ENCODE measurements at places on chromosomes 4 and X. TPM values are rescaled to one million over a fixed set of nuclear protein-coding genes. Genes with fewer than 3 reads are reported as not detected.

GRCh38 chr4:103478734-103479133 lies 241.1 kb downstream of the TACR3 start:
- no peak for DNase-seq

DNA sequence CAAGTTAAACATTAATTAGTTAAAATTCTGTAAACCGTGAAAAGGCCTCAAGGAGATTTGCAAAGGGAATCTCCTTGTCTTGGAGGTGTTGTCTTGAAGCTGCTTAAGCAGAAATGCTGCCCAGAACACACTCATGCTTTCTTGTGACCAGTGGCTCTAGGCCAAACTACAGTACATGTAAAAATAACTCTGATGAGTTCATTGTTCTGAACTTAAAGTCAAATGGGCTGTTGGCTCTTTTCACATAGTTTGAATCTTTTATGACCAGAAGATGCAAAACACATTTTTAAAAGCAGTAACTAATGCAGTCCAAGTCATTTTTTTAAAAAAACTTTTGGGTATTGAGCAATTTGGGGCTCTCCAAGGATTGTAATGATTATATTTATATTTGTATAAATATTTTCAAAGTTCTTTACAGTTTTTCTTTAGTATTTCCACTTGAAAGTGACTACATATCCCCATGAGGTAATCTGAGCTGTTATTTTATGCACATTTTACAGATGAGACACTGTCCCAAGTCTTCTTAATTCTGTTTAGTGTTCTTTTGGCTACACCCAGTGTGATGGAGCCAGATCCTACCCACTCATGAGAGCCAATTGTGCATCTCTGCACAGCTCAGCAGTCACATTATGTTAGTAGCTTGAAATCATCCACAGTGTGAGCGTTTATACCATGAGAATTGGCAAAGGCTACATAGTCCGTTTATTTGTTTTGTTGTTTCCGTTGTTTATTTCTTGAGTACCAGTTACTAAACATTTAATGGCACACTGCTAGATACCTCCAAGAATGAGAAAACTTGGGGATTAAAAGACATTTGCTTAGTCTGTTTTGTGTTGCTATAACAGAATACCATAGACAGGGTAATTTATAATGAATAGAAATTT lies 112.8 kb upstream of the ATXN3L start:
- no peak for DNase-seq

- DNase-seq, result no peak
These were observed 327.0 kb downstream of the PCDH10 start for GRCh38 chr4:133476063-133476462.

GRCh38 chrX:107715331-107716117 lies 60.1 kb downstream of the TSC22D3 start:
- peak; percentile 25 for DNase-seq

DNA sequence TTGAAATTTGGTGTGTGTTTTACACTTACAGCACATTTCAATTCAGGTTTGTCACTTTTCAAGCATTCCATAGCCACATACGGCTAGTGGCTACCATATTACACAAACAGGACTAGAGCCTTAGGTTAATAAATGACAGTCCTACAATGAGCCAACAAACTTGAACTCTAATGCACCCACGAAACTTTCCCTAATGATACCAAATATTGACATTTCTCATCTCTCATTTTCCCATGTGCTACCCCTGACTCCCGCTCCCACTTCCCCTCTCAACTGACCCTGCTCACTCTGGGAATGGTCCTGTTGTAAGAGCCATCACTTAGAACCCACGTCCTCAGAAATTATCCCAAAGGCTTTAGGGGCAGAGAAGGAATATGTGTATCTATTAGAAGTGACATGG lies 4.9 kb upstream of the TLR10 start:
- DNase-seq, result no peak

DNA sequence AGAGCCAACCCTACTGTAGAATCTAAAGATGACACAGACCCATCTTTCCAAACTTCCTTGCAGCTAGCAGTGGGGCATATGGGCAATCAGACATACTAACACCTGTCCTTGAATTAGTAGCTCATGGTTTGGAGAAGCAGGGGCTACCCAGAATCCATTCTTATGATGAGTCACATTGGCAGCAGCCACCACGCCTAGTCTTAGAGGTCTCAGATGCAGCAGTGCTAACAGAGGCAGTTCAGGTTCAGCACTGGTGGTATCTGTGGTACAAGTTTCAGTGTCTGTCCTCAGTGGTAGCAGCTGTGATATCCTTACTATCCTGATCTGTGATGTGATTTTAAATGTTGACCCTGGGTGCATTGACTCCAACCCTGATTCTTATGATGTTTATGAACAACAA lies 68.1 kb downstream of the FRMPD4 start:
- no peak for DNase-seq

DNA sequence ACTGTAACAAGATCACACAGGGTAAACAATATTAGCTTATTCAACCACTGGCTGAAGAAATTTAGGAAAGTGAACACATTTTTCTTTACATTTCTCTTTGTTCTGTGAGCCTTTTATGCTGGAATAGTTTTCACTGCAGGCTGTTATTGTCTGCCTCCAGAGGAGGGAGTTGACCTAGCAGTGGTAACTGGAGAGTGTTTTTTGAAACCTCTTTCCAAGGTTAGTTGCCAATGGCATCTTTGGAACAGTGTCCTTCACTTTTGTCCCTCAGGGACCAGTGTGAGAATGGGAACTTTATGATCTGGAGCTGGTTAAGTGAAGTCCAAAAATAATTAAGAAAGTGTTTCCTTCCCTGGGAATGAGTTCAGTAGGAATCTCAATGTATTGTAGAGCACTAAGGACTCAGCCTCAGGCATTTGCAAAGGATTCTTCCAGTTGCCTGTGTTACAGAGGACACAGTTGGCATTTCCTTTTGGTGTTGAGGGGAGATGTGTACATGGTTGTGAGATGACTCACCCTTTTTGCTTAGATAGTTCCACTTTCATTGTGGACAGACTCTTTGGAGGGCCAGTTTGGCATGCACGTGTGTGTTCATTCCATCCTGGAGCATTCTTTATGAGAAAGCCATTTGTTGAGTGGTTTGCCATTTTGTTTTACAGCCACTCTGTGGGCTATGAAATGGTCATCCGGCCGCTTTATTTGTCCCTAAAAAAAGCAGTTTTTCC lies 61.3 kb downstream of the AR start:
- DNase-seq, result no peak

DNA sequence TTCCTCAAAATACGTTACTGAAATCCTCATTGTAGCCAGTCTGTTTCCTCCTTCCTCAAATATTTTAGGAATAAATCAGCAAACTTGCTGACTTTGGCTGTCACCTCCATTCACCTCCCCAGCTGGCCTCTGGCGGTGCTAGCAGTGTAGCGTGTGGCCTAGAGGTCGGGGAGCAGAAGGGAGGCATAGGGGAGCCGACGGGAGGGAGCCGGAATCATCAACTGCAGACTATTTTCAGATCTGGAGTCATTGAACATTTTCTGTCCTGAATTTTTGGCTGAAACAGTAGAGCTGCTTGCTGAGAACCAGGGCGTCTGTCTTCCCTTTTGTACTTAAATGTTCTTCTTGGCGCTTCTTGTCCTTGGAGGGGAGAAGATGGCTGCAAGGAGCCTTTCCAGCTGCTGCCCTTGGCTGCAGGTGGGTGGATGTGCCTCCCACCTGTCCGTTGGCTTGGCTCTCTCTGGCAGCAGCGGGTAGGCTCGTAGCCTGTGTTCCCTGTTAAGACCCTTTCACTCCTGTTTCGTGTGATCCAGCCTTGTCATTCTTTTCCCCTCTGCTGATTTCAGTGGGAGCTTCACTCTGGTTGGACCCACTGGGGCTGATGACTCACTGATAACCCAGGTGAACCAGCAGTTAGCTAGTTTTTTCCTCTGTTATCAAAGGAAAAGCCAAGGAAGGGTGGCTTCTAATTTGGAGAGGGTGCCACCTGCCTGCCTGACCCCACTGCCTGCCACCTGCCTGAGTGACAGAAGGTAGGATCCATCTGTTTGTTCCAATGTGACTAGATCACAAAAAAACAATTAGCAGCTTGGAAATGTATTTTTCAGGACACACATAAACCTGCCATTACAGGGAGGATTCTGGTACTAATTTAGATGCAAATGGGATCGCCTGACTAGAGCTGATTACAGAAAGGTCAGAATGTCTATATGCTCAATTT lies 135.9 kb downstream of the GATB start:
- DNase-seq, result no peak

GRCh38 chrX:20224814-20225487 lies 41.8 kb downstream of the RPS6KA3 start:
- no peak for DNase-seq

GRCh38 chrX:105463473-105463872 lies 243.0 kb upstream of the TEX13A start:
- DNase-seq, result no peak

The PCDH10 gene
- total RNA-seq, result not detected

The TMEM144 gene
- total RNA-seq, result not detected

Measured in activated B cell treated with CpG ODN at 0.5 μM for 24 hours (primary cell).